ENCODE measurements at places on chromosomes 3 and 15. TPM values are rescaled to one million over a fixed set of nuclear protein-coding genes. Genes with fewer than 3 reads are reported as not detected.
A peak's percentile ranks its signal among the peaks of the same experiment; 100 is the strongest.

EXOSC7 gene
- 42.9 TPM for total RNA-seq

NANOGP8 gene
- not detected for total RNA-seq

DNA sequence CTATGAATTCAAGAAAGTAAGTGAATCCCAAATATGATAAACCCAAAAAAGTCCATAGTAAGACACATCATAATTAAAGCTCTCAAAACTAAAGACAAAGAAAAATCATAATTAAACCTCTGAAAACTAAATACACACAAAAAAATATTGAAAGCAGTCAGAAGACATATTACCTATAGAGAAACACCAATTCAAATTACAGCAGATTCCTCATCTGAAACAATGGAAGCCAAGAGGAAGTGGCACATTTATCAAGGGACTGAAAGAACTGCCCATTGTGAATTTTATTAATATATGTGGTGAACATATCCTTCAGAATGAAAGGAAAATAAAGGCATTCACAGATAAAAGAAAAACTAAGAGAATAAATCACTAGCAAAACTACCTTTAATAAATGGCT lies 128.2 kb downstream of the SCAPER start:
- no peak for DNase-seq

DNA sequence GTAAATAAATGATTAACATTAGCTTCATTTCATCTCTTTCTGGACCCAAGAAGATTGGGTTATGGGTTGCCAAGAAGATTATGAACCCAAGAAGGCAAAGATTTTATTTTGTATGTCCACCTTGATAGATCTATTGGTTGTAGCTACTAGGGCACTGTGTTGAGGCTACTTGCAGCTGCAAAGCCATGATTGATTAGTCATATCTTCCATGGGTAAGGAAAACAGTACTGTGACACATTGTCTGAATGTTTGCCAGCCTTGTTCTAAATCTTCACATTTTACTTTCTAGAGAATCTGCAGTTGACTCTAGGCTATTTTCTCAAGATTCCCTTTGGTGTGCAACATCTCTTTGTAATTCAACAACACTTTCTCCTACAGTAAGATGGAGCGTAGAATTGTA lies 229.2 kb upstream of the KCNH8 start:
- DNase-seq: no peak

RGMA gene
- total RNA-seq: 0.53 TPM

DNA sequence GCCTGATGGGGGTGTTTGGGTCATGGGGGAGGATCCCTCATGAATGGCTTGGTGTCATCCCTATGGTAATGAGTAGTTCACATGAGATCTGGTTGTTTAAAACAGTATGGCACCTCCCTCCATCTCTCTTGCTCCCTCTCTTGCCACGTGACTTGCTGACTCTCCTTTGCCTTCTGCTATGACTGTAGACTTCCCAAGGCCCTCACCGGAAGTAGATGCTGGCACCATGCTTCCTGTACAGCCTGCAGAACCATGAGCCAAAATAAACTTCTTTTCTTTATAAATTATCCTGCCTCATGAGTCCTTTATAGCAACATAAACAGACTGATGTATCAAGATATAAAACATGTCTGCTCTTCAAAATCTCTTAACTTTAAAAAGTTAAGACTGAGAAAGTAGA lies 96.1 kb downstream of the TFDP2 start:
- DNase-seq: no peak

GRCh38 chr3:176867681-176868663 lies 329.3 kb downstream of the TBL1XR1 start:
- DNase-seq: no peak

DNA sequence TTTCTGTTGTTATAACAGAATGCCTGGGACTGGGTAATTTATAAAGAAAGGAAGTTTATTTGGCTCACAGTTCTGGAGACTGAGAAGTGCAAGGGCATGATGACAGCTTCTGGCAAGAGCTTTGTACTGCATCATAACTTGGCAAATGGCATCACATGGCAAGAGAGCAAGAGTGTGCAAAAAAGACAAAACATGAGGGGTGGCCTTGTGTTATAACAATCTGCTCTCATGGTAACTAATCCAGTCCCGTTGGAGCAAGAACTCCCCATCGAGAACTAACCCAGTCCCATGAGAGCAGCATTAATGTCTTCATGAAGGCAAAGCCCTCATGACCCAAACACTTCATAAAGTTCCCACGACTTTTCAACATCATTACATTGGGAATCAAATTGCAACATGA lies 23.2 kb downstream of the SCN11A start:
- DNase-seq: no peak

DNA sequence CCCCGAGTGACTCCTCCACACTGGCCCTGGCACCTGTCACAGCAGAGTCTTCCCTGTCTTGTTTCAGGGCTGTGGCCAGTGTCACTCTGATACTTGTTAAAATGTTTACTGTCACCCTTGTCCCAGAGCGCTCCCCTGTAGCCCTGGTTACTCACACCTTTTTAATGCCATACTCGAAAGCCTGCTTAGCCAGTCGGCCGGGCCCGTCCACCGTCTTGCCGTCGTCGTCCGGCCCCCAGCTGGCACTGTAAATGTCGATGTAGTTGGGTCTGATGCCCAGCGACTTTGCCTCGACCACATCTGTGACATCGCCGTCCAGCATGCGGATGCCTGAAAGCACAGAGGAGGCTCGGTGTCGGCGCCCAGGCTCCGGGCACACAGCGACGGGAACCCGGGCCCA lies 91.3 kb downstream of the PCSK6 start:
- no peak for DNase-seq

- no peak for DNase-seq
Measured at GRCh38 chr3:127525373-127525772, 65.2 kb downstream of the TPRA1 start.

- DNase-seq: no peak
Measured at GRCh38 chr3:167631471-167631870, 22.3 kb downstream of the WDR49 start.

GRCh38 chr3:171784387-171784786 lies 25.9 kb downstream of the PLD1 start:
- DNase-seq: no peak

GRCh38 chr15:74683758-74684157 lies 12.1 kb downstream of the EDC3 start:
- DNase-seq: no peak

DNA sequence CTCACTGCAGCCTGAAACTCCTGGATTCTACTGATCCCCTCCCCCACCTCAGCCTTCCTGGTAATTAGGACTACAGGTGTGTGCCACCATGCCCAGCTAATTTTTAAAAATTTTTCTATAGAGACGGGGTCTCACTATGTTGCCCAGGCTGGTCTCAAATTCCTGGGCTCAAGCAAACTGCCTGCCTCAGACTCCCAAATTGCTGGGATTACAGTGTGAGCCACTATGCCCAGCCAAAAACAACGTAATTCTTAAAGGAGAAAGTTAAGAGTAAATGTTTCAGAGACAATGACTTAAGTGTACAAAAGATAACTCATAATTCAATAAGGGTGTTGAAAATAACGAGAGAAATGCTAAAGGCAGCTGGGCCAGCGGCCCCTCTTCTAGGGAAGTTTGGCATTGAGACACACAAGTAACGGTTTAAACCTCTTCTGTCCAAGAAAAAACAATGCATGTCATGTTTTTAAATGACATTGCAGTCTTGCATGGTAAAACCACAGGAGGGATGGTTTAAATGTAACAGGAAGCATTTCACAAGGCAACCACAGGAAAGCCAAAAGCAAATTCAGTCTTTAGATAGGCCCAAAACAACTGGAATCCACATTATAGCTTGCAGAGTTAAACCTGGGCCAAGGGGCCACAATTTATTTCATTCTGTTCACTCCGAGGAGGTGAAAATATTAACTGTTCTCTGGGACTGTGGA lies 5.1 kb downstream of the PROK2 start:
- no peak for DNase-seq

DNA sequence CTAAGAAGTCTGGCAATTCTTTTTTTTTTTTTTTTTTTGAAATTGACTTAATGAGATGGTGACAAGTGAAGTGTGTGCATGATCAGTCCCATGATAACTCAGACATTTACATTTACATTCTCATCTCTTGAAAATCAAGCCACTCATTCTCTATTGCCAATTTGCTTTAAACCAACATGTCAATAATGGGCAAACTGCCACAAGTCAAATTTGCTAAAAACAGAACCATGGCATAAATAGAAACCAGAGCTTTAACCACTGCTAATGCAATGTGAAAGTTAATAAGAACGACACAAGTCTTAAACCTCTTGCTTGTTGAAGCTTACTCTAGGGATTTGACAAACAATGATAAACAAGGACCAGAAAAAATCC lies 12.0 kb upstream of the COL8A1 start:
- no peak for DNase-seq

COPB2 gene
- total RNA-seq: 105 TPM

PROS1 gene
- total RNA-seq: 0.50 TPM

IL17RB gene
- total RNA-seq: 2.1 TPM

GRCh38 chr3:33152363-33153360 lies 38.8 kb downstream of the CRTAP start:
- no peak for DNase-seq

DNA sequence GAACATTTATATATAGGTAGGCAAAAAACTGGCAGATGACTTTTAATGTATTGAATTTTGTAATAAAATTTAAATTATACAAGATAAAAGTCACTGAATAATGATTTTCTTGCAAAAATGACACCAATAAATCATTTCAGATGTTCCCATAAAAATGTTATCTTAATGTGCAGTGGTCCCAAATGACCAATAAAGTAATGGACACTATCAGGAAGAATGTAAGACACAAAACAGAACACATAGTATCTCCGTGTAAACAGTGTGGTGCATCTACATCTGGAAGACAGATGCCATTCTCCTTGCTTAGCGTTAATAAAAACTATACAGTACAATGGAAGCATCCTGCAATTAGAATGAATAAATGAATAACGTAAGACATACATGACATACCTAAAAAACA lies 41.5 kb downstream of the FGF7 start:
- DNase-seq: no peak

DNA sequence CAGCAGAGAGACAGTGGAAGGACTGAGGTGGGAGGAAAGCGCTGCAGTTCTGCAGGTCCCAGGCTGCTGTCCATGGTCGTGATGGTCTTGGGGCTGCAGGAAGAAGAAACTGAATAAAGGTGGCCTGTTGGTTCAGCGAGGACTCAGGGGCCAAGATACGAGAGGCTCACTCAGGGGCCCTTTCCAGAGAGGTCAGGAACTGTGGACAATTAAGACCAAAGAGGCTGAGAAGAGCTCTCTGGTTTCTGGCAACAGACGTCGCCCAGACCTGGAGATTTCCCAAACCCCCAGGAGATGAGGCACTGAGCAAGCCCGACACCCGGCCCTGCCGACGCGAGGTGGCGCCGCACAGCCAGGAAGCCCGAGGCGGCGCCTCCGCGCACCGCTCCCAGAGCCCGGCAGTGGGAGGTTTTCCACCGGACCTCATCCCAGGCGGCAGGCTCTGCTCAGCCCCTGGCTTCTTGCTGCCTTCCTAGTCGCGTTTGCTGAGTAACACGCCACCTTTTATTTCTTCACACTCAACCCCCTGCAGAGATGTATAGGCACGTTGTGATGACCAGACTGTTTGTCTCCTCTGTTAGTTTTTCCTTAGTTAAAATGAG lies 56.4 kb upstream of the ARRDC4 start:
- DNase-seq: peak; percentile 22

DNA sequence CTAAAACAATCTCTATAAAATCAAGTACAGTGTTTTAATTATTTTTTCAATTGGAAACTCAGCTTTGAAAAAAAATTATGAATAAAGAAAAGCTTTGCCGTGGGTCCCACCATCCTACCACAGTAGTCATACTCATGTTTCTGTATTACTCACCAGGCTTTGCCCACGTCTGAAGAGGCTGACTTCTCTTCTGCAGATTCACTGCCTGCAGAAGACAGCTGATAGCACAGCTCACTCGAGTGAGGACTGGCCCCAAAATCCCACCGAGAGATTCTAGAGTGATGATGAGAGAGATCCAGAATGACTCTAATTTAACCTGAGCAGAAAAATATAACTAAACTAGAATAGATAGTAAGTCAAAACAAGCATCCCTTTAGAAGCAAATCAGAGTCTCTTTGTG lies 11.9 kb downstream of the C2CD4B start:
- DNase-seq: peak; percentile 63

- DNase-seq: peak; percentile 4
Measured at GRCh38 chr3:133691273-133692107, 29.7 kb upstream of the TOPBP1 start.

DNA sequence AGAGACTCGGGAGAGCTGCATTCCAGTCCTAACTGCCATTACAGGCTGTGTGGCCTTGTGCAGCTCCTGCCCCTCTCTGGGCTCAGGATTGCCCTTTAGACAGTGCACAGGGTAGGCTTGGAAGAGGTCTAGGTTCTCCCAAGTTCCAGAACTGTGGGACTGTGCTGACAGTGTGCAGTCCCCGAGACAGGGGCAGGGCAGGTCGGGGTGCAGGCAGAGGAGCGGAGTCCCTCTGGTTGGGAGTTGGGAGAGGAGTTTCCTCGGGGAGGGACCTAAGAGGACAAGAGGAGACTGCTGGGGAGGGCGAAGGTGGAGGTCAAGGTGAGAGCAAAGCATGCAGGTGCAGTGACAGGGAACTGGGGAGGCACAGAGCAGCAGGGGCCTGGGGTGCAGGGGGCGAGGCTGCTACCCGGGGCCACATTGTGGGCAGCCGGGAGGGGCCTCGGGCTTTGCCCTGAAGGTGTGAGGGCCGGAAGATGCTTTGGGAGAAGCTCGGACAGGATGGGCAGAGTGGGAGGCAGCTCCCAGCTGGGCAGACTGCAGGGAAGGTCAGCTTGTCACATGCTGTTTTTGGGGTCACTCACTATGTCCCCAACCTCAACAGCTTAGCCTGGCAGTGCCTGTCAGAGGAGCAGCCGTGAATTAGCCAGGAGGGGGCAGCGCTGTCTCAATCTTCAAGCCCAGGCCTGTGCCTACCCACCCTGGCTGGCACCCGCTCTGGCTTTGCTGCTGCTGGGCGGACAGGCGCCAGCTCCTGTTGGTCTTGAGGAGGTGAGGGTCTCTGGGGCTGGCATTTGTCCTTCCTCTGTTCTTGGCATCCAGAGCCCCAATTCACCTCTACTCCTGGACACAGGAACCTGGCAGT lies 15.4 kb upstream of the CSPG4 start:
- DNase-seq: peak; percentile 76

- DNase-seq: no peak
Measured at GRCh38 chr15:20341901-20342600, 199.5 kb downstream of the GOLGA6L6 start.

- no peak for DNase-seq
Measured at GRCh38 chr3:46642971-46643370, 30.6 kb downstream of the FAM240A start.

GRCh38 chr3:188497021-188497420 lies 343.1 kb downstream of the LPP start:
- DNase-seq: no peak

CTXN2 gene
- not detected for total RNA-seq

GRCh38 chr3:9976721-9977709 lies 9.6 kb downstream of the EMC3 start:
- peak; percentile 58 for DNase-seq

COL6A5 gene
- not detected for total RNA-seq

PLS1 gene
- 5.3 TPM for total RNA-seq

- DNase-seq: no peak
Measured at GRCh38 chr3:139074565-139075115, 29.9 kb upstream of the PRR23C start.

DNA sequence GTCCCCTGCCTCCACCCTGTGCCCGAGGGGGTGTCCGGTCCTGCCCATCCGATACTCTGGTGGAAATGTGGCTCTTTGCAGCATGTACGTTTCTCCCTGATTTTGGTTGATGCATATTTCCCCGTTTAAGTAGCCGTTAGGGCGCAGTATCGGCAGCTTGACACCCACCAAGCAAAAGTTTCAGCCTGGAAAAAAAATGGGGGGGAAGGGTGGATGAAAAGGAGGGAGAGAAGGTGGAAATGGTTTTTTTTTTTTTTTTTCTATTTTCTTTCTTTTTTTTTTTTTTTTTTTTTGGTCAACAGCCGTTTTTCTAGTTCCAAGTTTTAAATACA lies 1.3 kb downstream of the RAP2B start:
- no peak for DNase-seq
